ENCODE measurements at places on chromosomes 7 and 10. TPM values are rescaled to one million over a fixed set of nuclear protein-coding genes. Genes with fewer than 3 reads are reported as not detected.

Gene COX19
- 4.8 TPM for polyA plus RNA-seq

Gene CDHR3
- 3.6 TPM for polyA plus RNA-seq

Gene SCART1
- polyA plus RNA-seq = 0.37 TPM

Gene PALD1
- polyA plus RNA-seq = 3.0 TPM

Gene MRPS17
- 26.8 TPM for polyA plus RNA-seq

Gene CCDC6
- polyA plus RNA-seq = 15.5 TPM

Gene MMP21
- not detected for polyA plus RNA-seq

Gene TAS2R41
- not detected for polyA plus RNA-seq

Gene NKX2-3
- not detected for polyA plus RNA-seq

Gene TRPV6
- 5.5 TPM for polyA plus RNA-seq

Gene IKZF1
- polyA plus RNA-seq = 0.52 TPM

Gene SMURF1
- polyA plus RNA-seq = 6.3 TPM

Gene ADAMTS14
- not detected for polyA plus RNA-seq

Gene STEAP2
- 8.9 TPM for polyA plus RNA-seq

Gene SEPHS1
- 48.8 TPM for polyA plus RNA-seq

Gene EMX2
- polyA plus RNA-seq = 44.9 TPM

Gene DGKI
- polyA plus RNA-seq = 2.5 TPM

Gene BTBD16
- 0.34 TPM for polyA plus RNA-seq

Gene PROSER2
- polyA plus RNA-seq = 8.1 TPM

Gene TRIM73
- 3.8 TPM for polyA plus RNA-seq

Gene HSPA12A
- 18.9 TPM for polyA plus RNA-seq

Gene DDX50
- 24.0 TPM for polyA plus RNA-seq

Gene OPALIN
- not detected for polyA plus RNA-seq

Gene ITPRID1
- polyA plus RNA-seq = not detected

Gene ITGB8
- polyA plus RNA-seq = 10.3 TPM

Gene DEPP1
- polyA plus RNA-seq = 44.4 TPM

Gene MUC12
- not detected for polyA plus RNA-seq

Gene GIMAP7
- polyA plus RNA-seq = 36.0 TPM

Gene CFAP43
- polyA plus RNA-seq = 3.1 TPM

All from kidney (tissue), 22 donors.